ENCODE measurements at places on chromosomes 4 and X.

GRCh38 chr4:72275381-72275780 is 243.6 kb downstream of the NPFFR2 start:
- no peak for DNase-seq

DNA sequence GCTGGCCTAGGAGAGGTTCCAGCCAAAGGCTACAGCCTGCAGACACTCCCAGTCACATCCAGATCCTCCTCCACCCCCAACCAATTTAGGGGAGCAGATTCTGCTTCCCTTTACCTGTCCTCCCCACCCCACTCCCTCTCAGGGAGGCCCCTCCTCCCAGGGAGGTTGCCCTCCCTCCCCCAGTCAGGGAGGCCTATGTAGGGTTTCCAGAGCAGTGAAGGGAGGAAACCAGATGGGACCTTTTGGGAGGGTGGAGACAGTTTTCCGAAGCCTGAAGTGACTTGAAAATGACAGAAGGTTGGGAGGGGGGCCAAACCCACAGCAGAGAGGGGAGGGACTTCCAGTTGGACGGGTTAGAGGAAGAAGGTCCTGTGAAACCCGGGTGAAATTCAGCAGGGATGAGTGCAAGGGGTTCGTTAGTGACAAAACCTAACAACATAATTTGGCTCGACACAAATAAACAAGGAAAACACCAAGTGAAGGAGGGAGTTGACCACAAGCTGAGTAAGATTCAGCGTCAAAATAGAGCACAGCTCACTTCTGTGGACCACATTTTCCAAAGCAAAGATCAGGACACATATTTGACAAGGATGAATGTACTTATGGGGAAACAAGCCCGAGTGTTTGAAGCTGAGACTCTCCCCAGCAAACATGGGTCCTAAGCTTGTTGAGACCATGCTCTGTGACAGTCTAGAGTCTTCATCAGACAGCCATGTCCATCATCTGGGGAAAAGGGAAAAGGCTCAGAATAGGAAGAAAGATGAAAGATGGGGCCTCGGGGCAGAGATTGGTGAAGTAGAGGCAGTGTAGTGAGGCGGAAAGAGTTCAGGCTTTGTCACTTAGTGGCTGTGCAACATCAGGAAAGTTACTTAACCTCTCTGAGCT is 46.4 kb downstream of the PRPS1 start:
- DNase-seq: no peak

- no peak for DNase-seq
These were observed 409.2 kb upstream of the FGF13 start for GRCh38 chrX:139120760-139121159.

GRCh38 chr4:67700116-67700737 is 728 bp downstream of the UBA6 start:
- DNase-seq: peak; percentile 5

- no peak for DNase-seq
These were observed 83.0 kb upstream of the CLDN34 start for GRCh38 chrX:9884031-9884779.

- DNase-seq: no peak
These were observed 20.9 kb downstream of the PAGE4 start for GRCh38 chrX:49850028-49850427.

DNA sequence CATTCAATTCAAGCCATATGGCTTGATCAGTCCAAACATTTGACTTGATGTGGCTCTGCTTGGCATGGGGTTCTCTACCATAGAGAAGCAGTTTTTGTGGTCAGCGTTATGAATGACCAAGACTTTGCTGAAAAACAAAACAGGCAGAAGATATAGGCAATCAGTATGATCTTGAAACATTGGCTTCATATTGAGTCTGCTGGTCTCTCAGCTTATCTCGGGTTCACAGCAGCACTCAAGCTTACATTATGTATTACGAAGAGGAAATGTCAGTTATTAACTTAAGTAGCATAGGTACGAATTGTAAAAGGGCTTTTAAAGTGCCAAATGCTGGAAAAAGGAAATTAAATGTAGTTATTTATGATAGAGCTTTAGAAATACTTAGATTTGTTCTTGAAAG is 99.0 kb downstream of the AFF2 start:
- DNase-seq: no peak

- DNase-seq: no peak
These were observed 15.3 kb upstream of the PITX2 start for GRCh38 chr4:110638089-110638746.

All from spinal cord (tissue), 10 donors.